Activated CD4-positive, alpha-beta T cell treated with anti-CD3 and anti-CD28 coated beads for 48 hours (primary cell): ENCODE measurements at places on chromosomes 11 and 22.

DNA sequence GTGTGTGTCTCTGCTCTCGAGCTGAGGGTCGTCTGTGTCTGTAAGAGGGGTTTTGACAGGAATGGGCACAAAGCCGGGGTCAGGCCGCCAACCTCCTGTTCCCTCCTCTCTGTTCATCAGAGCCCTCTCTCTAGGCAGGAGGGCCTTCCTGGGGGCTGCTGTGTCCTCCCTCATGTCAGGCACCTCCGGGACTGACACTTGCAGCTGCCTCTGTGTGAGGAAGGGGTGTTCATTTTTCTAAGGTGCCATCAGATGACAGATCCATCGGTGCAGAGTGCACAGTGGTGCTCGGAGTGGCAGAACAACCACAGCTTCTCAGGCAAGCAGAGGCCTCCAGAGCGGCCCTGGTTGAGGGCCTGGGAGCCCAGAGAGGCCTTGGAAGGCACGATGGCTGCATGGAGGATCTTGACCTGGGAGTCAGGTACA lies 265.4 kb upstream of the B3GAT1 start:
- DNase-seq, result no peak

- DNase-seq, result no peak
Observed at GRCh38 chr11:1682225-1682905, 14.6 kb upstream of the KRTAP5-6 start.

- no peak for DNase-seq
Observed at GRCh38 chr11:2621894-2622293, 77.9 kb downstream of the KCNQ1OT1 start.

GRCh38 chr22:45428391-45429385 lies 15.2 kb downstream of the RIBC2 start:
- DNase-seq, result no peak

- no peak for DNase-seq
Observed at GRCh38 chr11:63643205-63643604, 28.0 kb downstream of the ATL3 start.

DNA sequence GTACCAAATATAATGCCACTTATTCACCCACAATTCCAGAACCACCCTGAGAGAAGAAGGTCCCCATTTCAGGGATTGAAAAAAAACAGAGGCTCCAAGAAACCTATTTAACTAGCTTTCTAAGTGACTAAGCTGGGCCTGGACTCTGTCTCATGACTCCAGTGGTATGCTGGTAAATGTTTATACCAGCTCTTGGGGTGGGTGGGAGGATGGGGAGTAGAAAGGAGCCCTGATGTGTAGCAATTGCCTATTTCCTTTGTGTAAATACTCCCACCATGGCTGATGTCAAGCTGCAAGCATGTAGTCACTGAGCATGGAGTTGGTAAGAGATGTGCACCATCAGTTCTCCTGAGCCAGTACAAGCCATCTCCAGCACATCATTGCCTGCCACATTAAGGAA lies 2.8 kb downstream of the PRG3 start:
- no peak for DNase-seq

- DNase-seq, result no peak
Observed at GRCh38 chr22:37967147-37967546, 13.6 kb downstream of the POLR2F start.

DNA sequence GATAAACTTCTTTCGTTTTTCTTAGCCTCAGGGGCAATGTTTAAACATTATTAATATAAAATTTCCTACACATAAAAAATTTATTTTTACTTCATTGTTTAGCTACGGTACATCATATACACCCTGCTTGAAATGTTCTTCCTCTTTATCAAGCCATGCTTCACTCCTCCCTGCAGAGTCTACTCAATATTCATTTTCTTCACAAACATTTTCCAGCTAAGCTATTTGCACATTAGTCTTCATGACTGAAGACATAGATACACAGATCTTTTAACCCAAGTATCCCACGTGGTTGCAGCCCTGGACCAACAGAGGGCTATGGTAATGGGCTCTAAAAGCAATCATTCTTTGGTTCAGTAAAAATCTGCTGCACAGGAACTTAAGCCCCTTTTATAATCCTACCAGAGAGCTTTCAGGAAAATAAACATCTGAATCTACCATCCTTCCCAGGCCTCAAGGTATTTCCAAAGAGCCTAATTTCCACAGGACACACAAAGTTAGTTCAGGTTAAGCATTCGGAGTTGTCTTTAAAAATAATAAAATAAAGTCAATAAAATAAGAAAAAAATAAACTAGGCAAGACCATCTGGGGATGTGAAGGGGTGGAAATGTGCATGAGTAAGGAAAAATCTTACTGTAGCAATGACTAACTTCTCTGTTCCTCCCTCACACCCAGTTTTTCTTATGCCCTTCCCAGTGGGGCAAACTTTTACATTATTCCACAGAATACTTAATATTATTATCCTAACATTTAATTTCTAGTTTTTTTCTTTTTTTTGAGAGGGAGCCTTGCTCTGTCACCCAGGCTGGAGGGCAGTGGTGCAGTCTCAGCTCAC lies 21.6 kb upstream of the OR6X1 start:
- DNase-seq, result no peak

- DNase-seq, result no peak
Observed at GRCh38 chr22:17978027-17978426, 46.3 kb downstream of the MICAL3 start.

DNA sequence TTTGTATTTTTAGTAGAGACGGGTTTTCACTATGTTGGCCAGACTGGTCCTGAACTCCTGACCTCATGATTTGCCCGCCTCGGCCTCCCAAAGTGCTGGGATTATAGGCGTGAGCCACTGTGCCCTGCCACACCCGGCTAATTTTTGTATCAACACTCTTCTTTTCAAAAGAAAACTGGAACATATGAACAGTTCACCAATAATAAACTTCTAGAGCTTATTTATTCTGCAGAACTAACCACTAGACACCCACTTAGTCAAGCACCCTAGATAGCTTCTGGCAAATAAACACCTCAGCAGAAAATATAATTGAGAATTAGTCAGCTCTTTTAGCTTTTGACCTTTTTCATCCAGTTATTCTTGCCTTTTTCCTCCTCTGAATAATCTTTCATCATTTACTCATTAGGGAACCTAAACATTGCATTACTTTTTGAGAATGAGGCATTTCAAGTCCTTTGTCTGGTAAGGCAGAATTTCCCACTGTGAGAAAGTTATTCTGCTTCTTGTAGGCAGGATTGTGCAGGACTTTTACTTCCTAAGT lies 27.3 kb upstream of the TMEM41B start:
- no peak for DNase-seq

DNA sequence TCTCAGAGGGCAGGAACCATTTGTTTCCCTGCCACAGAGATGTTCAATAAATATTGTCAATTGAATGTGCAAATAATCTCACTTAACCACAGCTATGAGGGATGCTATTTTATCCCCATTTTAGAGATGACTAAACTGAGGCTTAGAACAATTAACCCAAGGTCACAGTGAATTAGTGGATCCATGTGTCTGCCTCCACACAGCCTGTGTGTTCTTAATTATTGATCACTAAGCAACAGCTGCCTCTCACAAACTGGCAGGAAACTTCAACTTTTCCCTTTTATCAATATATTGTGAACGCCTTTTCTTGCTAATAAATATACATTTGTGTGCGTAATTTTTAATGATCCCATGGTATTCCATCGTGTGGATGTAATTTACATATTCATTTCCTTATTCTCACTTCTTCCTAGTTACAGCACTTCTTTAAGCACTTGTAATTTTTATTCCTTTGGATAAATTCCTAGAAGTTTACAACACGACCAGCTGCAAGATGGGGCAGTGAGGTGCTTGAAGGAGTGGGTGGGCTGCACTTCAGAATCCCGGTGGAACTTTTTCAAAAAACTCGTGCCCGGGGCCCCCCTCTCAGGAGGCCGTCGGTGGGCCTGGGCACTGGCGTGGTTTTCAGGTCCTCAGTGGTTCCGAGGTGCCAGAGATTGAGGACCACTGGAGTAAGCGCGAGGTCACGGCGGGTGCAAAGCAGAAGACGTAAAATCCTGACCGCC lies 915 bp upstream of the SREBF2 start:
- no peak for DNase-seq

GRCh38 chr11:113043698-113044097 lies 82.5 kb downstream of the NCAM1 start:
- no peak for DNase-seq

- no peak for DNase-seq
Observed at GRCh38 chr11:69848201-69848600, 29.0 kb upstream of the FGF3 start.

DNA sequence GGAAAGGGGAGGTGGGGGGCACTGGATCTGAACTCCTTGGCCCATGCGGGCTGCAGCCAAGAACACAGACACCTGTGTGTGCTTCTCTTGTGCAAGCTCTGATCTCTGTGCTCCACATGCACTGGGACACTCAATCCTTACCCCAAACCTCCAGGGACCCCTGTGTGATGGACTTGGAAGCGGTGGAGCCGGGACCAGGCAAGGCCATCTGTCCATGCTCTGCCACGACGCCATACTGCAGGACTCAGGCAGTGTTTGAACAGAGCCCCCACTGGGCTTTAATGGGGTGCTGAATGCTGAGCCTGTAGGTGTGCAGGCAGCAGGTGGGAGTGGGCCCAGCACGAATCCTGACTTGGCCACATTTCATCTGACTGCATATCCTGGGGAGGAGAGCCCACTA lies 23.4 kb downstream of the PPM1F start:
- DNase-seq, result no peak

- no peak for DNase-seq
Observed at GRCh38 chr11:18088966-18089365, 16.9 kb downstream of the SAAL1 start.

- peak; percentile 3 for DNase-seq
Observed at GRCh38 chr11:23021287-23021863, 161.1 kb upstream of the CCDC179 start.

DNA sequence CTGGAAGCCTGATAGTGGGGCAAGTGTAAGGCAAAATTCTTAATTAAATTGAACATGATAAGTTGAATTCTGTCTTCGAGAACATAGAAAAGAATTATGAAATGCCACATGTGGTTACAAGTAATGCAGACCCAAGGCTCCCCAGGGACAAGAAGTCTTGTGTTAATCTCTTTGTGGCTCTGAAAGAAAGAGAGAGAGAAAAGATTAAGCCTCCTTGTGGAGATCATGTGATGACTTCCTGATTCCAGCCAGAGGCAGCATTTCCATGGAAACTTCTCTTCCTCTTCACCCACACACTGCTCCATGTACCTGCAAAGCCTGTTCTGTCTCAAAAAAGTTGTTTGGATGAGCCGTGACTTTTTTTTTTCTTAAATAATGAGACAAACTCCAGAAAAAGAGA lies 1.9 kb upstream of the TYR start:
- DNase-seq, result no peak
